Activated CD8-positive, alpha-beta memory T cell treated with anti-CD3 and anti-CD28 coated beads, Interleukin-2, amount 10 ng/mL, durations not matched to agents 7 days and 5 days (primary cell): ENCODE measurements at places on chromosomes 1 and 21. TPM values are rescaled to one million over a fixed set of nuclear protein-coding genes. Genes with fewer than 3 reads are reported as not detected.
A peak's percentile ranks its signal among the peaks of the same experiment; 100 is the strongest.

- H3K27me3 ChIP-seq, result no peaks in the 10 kb centered on the region
- H3K4me1 ChIP-seq, result peaks cover 16% of the 10 kb centered on the region
- peak overlapping the region; percentile 52 for H3K27ac ChIP-seq
- H3K4me3 ChIP-seq, result no peak overlapping the region
- peaks cover 13% of the 10 kb centered on the region for H3K36me3 ChIP-seq
Observed at GRCh38 chr1:193406901-193407300, 220.5 kb upstream of the B3GALT2 start.

The LCE3E gene
- not detected for total RNA-seq

DNA sequence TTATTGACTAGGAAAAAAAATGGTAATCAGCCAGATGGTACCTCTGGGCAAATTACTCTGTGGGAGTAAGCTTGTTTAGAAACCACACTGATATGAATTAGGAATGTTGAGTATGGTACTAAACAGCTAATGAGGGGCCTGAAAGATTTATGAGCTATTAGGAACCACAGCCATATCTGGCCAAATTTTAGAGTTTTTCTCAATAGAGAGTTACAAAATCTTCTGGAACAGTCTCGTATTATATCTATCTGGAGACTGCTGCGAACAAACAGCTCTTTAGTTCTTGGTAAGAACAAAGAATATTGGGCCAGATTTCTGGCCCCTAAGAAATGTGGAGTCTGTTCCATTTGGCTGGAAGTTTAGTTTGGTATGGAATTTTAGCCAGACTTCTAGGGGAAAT, 4.9 kb upstream of the PODN start:
- no peak for DNase-seq
- no peak overlapping the region for H3K27ac ChIP-seq

DNA sequence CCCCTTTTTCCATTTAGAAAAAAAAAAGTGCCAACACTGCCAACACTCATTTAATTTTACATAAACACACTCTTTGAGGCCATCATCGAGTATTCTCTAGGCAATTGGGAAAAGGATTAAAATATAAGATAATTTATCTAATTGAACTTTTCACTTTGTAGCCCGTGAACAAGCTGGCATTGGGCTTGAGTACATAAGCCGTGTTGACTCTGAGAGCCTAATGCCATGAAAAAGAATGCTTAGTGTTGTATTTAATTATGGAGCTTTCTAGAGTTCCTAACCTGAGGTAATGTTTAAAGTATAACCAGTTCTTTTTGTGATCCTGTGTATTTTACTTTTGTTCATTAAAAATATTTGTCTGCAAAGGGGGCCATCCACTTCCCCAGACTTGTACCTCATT, 193.8 kb downstream of the LYPLAL1 start:
- no peak for DNase-seq
- no peak overlapping the region for H3K4me3 ChIP-seq
- H3K27me3 ChIP-seq, result peaks cover 5% of the 10 kb centered on the region
- H3K36me3 ChIP-seq, result no peaks in the 10 kb centered on the region
- no peaks in the 10 kb centered on the region for H3K4me1 ChIP-seq

GRCh38 chr1:59316497-59317128, 19.7 kb downstream of the FGGY start:
- H3K4me1 ChIP-seq, result peaks cover 41% of the 10 kb centered on the region
- no peaks in the 10 kb centered on the region for H3K27me3 ChIP-seq

The EPHB2 gene
- 0.09 TPM for total RNA-seq

DNA sequence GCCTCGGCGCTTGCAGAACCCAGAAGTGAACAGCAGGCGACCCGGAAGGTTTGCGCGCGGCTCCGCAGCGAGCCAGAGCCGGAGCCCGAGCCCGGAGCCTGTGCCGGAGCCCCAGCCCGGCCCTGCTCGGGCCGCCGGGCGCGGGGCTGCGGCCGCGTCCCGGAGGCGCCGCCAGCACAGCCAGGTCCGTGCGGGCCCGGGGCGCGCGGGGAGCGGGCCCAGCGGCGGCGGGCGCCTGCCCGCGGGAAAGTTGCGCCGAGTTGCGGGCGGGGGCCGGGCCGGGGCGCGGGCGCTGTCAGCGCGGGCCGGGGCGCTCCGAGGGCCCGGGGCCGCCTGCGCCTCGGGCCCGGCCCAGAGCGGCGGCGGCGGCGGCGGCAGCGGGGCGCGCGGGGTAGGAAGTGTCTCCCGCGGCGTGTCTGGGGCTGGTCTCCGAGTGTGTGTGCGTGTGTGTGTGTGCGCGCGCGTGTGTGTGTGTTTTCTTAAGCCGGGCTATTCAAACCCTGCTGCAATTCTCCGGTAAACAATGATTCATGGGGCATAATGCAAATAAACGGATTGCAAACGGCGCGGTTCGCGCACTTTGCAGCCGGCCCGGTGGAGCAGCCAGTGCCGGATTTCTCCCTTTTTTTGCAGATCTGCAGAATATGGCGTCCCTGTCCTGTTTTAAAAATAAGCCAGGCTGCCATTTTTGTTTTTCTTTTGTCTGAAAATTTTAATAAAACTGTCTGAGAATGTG, at the start of gene ZNF362:
Gene ZNF362 (plus strand): TSS at position 22 of the 736 bp plus-strand sequence. CDS start 14,083 bp downstream, outside the sequence.
- no peaks in the 10 kb centered on the region for H3K36me3 ChIP-seq
- no peaks in the 10 kb centered on the region for H3K27me3 ChIP-seq
- peak within 1 kb of the TSS; percentile 96 for H3K27ac ChIP-seq
- peak; percentile 80 for DNase-seq
- peak within 1 kb of the TSS; percentile 98 for H3K4me3 ChIP-seq

DNA sequence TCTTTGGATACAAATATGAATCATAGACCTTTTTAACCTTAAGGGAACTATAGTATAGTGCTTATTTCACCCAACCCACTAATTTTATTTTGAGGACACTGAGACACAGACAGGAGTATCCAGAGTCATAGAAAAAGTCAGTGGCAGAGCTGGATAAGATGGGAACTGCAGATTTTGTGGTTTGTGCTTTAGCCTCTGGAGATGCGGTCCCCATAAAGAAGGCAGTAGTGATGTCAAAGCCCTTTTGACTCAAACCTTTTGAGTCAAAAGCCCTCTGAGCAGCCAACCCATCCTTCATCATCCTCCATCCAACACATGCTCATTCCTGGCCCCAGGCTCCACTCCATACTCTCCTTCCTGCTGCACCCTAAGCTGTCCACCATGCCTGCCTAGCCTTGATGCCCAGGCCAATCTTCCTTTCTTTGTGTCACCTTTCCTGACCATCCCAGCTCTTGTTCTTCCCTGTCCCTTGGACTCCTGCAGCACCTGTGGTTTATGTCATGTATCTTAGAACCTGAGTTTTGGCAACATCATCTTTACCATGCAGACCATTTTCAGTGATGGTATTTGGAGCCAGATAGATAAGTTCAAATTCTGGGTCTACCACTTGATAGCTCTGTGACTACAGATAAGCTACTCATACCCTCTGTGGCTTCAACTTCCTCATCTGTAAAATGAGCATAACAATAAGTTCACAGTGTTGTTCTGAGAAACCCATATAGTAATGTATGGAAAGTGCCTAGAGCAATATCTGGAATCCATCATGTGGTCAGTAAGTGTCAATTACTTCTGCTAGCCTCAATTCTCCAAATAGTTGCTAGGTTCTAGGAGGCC, 20.1 kb downstream of the SLAMF1 start:
- no peaks in the 10 kb centered on the region for H3K27me3 ChIP-seq
- H3K27ac ChIP-seq, result peak overlapping the region; percentile 97
- H3K4me3 ChIP-seq, result peak overlapping the region; percentile 55

DNA sequence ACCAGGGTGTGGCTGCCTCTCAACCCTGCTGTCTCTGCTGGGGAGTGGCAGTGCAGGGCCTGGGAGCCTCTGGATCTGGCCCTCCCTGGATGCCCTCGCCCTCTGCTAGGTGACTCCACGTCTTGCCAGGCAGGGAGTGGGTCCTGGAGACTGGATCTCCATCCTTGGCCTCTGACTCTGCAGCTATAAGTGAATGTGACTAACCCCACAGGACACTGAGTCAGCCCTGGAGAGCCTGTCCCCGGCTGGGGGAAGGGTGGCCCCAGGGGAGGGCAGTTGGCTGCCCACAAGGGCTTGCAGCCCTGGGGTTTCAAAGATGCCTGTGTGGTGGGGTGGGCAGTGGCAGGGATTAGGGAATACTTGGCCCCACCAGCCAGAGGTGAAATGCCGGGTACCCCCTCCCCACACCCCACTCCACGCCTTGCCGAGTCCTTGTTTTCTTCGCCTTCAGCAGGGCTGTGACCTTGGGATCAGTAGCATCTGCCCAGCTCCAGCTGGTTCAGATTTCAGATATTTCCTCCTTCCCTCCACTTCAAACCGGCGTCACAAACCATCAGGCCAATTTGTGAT, 1.9 kb upstream of the MYBPH start:
- no peak overlapping the region for H3K4me3 ChIP-seq
- no peaks in the 10 kb centered on the region for H3K36me3 ChIP-seq
- H3K27ac ChIP-seq, result no peak overlapping the region
- DNase-seq, result no peak

GRCh38 chr1:198437332-198437731, 103.1 kb downstream of the ATP6V1G3 start:
- no peak overlapping the region for H3K4me3 ChIP-seq
- H3K27ac ChIP-seq, result no peak overlapping the region
- no peaks in the 10 kb centered on the region for H3K4me1 ChIP-seq
- H3K27me3 ChIP-seq, result peaks cover 2% of the 10 kb centered on the region
- DNase-seq, result no peak

DNA sequence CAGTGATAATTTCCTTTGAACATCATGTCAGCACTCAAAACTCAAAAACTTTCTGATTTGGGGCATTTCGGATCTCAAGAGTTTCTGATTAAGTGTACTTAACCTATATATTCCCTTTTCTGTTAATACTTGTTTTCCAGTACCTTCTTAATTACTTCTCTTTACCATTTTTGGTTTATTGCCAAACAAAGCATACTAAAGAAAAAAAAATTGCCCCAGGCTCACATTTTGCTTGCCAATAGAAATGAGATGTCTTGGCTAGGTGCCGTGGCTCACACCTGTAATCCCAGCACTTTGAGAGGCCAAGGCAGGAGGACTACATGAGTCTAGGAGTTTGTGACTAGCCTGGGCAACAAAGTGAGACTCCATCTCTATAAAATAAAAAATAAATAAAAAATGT, 4.8 kb downstream of the PSMD4 start:
- peaks cover 29% of the 10 kb centered on the region for H3K36me3 ChIP-seq
- H3K4me3 ChIP-seq, result no peak overlapping the region
- H3K27ac ChIP-seq, result no peak overlapping the region

GRCh38 chr1:182641561-182641960, 37.4 kb upstream of the RGS16 start:
- H3K27me3 ChIP-seq, result peaks cover 11% of the 10 kb centered on the region
- H3K36me3 ChIP-seq, result peaks cover 3% of the 10 kb centered on the region
- DNase-seq, result no peak
- peaks cover 2% of the 10 kb centered on the region for H3K4me1 ChIP-seq
- no peak overlapping the region for H3K27ac ChIP-seq

The INAVA gene
- total RNA-seq, result 2.6 TPM

The CD53 gene
- 439 TPM for total RNA-seq

The DVL1 gene
- 42.0 TPM for total RNA-seq

DNA sequence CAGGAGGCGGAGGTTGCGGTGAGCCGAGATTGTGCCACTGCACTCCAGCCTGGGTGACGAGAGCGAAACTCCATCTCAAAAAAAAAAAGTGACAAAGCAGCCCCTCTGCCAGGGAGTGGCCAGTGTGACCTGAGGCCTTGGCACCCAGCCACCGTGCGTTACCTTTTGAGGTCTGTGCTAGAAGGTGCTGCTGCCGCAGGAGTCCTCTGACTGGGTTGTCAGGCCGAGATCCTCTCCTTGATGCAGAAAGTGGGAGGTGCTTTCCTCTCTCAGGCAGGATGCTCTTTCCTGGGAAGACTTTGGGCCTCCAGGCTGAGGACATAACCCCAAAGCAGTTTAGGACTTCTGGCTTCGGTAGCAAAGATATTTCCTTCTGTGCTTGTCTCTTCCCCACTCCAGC, 280.5 kb upstream of the VAMP3 start:
- no peaks in the 10 kb centered on the region for H3K27me3 ChIP-seq
- H3K36me3 ChIP-seq, result peaks cover 1% of the 10 kb centered on the region
- no peak overlapping the region for H3K4me3 ChIP-seq

- no peak overlapping the region for H3K27ac ChIP-seq
- no peaks in the 10 kb centered on the region for H3K36me3 ChIP-seq
- no peak overlapping the region for H3K4me3 ChIP-seq
- DNase-seq, result no peak
- H3K27me3 ChIP-seq, result no peaks in the 10 kb centered on the region
- no peaks in the 10 kb centered on the region for H3K4me1 ChIP-seq
Observed at GRCh38 chr21:26717146-26717739, 128.0 kb downstream of the ADAMTS1 start.

The LEFTY2 gene
- total RNA-seq, result not detected

DNA sequence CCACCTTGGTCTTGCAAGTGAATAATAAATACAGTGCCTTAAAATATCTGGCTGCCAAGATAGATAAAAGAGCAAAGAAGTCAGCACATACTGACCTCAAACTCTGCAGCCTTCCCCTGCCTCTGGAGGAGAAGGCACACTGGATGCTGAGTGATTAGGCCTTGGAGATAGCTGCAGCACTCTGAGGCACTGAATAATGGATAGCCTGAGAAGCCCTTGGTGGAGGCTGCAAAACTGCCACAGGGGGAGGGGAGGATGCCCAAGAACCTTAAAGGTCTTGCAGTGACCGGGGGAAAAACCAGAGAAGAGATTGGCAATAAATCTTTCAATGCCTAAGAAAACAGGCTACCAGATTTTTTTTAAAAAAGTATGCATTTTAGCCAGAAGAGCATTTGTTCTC, 167.4 kb upstream of the PRMT6 start:
- H3K4me3 ChIP-seq, result no peak overlapping the region
- no peaks in the 10 kb centered on the region for H3K36me3 ChIP-seq
- H3K27me3 ChIP-seq, result no peaks in the 10 kb centered on the region
- no peak for DNase-seq

GRCh38 chr1:117370071-117370470, 2.8 kb downstream of the MAN1A2 start:
- H3K4me3 ChIP-seq, result peak overlapping the region; percentile 51
- H3K4me1 ChIP-seq, result peaks cover 44% of the 10 kb centered on the region

The CELA3B gene
- not detected for total RNA-seq

DNA sequence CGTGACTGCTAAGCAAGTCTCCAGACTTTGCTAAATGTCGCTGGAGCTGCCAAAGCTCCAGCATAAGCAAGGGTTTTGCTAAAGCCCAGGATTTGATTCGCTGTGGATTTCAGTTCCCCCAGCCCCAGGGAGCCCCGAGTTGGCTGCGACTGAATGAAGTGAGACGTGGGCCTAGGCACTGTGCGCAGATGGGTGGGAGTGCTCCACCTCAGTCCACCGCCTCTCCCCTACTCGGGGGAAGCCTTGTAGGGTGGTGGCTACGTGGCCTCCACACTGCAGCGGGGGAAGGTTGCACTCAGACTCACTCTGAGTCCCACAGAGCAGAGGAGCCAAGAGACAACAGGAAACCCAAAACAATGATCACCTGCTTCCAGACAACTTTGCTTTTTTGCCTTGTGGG, 397.8 kb upstream of the VAMP3 start:
- no peak overlapping the region for H3K27ac ChIP-seq
- no peaks in the 10 kb centered on the region for H3K36me3 ChIP-seq
- no peaks in the 10 kb centered on the region for H3K27me3 ChIP-seq
- H3K4me3 ChIP-seq, result no peak overlapping the region
- no peak for DNase-seq

- H3K27ac ChIP-seq, result no peak overlapping the region
- no peak for DNase-seq
- no peaks in the 10 kb centered on the region for H3K4me1 ChIP-seq
- H3K27me3 ChIP-seq, result peaks cover 2% of the 10 kb centered on the region
- H3K36me3 ChIP-seq, result no peaks in the 10 kb centered on the region
Observed at GRCh38 chr21:41656946-41657525, 109.8 kb downstream of the RIPK4 start.

The GUCA2B gene
- not detected for total RNA-seq
